ENCODE measurements at places on chromosomes 11 and 22.

DNA sequence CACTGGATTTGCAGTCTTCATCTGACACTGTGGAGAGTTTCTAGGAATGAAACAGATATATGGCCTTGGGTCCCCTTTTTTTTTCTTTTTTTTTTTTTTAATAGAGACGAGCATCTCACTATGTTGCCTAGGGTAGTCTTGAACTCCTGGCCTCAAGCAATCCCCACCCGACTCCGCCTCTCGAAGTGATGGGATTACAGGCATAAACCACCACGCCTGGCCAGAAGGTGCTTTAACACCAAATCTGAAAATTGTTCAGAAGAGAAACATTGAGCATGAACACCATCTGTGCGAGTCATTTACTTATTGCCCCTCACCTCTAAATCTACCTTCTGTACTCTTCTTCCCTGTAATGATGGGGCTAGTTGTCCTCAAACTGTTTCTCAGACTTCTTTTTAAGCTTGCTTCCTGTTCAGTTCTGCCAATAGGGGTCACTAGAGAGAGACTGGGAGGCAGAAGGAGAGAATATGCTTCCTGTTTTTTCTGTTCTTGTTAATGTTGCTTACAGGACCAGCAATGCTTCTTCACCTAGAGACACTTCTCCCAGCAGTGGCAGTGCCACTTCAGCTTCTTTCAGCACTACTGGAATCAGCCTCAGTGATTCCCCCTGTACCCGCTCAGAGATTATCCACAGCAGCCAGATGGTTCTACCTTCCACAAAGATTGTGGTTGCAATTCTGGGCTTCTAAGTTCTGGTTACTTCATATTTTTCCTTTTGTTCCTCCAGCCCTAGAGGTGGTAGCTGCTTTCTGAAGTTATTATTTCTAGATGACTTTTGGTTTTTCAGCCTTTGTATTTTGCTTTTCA is 20.8 kb upstream of the ZBED5 start:
- DNase-seq: peak; percentile 39

DNA sequence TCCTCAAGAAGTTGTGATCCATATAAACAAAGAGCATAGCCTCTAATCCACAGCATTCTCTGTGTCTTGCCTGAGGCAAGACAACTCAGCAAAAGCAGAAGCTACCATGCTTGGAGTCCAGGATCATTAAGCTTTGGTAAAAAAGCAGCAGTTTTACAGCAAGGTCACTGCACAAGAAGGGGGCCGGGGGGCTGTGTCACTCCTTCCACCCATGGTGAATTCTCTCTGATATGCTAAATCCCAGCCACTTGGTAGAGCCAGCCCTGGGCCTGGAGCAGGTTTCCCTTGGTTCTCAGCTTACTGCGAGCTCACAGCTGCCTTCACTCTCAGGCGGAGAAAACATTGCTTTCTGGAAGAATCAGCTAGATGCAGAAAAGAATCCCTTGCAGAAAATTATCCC is 144.7 kb downstream of the TENM4 start:
- no peak for DNase-seq

- DNase-seq: no peak
Observed at GRCh38 chr22:37214731-37215030, 2.4 kb upstream of the SSTR3 start.

- DNase-seq: no peak
Observed at GRCh38 chr11:65915101-65915820, 3.6 kb downstream of the C11orf68 start.

GRCh38 chr11:12757416-12757815 is 83.2 kb downstream of the TEAD1 start:
- no peak for DNase-seq

DNA sequence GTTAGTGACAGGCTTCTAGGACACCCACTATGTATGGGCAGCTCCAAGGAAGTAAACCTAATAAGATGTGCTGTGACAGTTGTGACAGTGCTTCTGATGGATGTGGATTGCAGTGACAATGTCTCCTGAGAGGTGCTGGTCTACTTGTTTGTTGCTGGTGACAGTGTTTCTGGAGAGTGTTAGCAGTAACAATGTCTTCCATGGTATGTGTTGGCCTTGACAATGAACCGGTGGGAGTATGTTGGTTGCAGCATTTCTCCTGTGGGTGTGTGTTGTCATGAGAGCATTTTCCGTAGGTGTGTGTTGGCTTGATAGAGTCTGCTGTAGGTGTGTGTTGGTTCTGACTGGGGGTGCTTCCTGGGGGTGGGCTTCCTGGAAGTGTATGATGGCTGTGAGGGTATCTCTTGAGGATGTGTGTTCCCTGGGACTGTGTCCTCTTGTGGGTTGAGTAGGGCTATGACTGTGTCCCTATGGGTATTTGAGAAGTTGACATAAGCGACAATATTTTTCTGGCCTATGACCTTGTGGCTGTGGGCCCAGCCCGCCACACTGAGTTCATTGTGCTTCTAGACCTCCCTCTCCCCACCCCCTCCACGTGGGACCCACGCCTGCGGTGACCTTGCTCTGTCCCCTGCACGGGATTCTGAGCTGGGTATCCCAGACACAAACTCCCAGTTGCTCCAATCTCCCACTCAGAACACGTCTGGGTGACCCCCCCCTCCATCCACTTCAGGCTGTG is 1.2 kb downstream of the DCHS1 start:
- no peak for DNase-seq

DNA sequence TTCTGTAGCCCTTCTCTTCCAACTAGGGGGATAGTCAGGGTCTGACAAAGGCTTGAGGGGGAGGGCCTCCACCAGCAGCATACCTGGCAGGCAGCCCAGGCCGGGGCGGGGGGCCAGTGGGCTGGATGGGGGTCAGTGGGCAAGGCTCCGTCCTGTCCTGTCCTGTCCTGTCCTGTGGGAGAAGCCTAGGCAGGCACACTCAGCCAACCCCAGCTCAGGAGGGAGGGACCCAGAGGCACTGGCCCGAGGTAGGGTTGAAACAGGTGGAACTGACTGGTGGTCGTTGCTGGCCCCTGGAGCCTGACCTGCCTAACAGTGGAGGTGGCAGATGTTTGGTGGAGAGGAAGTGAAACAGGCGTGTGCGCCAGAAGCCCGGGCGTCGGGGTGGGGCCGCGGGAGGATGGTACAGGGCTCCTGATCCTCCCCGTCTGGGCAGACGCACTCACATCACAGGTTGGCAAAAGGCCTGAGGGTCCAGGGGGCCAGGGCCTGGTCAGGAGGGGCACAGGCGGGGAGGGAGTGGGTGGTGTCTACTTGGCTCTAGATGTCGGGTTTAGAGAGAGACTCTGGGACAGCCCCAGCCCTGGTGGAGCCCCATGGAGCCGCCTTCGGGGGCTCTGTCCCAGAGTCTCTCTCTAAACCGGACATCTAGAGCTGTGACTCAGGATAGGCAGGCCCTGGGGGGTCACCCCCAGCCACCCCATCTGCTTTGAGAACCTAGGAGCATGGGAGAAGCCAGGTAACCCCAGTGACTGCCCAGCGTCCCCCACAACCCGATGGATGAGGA is 32.5 kb upstream of the GRAMD4 start:
- peak; percentile 26 for DNase-seq

- DNase-seq: no peak
Observed at GRCh38 chr11:111469200-111469599, 43.0 kb downstream of the BTG4 start.

DNA sequence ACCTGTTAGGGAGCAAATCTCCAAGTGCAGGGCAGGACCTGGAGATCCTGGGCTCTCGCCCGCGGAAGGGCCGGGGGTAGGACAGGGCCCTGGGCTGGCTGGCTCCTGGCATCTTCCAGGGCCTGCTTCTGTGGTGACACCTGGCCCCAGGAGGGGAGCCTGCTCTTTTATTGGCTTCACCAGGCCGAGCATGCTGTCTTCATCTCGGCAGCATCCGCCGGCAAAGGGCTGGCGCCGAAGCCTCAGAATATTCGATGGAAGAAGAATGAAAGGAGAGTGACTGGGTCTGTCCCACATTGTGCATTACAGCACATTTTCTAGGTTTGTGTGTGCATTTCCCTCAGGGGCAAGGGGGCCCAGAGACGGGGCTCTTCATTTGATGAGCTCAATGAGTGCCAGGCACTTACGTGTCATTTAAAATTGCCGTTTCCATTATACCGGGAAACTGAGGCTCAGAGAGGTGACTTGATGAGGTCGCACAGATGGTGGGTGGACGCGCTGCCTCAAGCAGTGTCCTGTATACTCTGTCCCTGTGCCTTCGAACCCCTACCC is 70.0 kb downstream of the RBX1 start:
- peak; percentile 3 for DNase-seq

- DNase-seq: no peak
Observed at GRCh38 chr11:93410441-93410840, 79.9 kb downstream of the DEUP1 start.

DNA sequence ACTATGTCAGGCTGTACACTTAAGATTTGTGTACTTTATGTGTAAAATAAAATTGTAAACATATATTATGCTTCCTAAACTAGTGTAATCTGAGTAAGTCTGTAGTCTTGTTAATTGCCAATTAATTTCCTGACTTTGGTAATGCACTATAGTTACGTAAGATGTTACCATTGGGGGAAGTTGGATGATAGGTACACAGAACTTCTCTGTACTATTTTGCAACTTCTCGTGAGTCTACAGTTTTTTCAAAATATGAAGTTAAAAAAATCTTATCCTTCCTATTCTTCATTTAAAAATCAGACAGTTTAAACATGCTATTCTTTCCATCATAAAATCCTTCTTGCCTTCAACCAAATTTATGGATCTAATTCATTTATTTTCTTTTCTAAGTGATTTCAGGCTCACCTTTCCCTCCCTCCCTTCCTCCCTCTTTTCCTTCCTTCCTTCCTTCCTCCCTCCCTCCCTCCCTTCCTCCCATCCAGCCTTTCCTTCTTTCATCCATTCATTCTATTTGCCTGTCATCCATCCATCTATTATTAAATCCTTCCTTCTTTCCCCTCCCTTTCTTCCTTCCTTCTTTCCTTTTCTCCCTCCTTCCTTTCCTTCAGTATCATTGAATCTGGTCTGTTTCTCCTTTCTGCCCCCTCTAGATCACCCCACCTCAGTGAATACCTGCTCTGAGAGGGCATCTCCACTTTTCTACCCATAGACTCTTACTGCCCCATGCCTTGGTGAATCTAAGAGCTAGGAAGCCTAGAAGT is 22.1 kb upstream of the ASCC2 start:
- no peak for DNase-seq

DNA sequence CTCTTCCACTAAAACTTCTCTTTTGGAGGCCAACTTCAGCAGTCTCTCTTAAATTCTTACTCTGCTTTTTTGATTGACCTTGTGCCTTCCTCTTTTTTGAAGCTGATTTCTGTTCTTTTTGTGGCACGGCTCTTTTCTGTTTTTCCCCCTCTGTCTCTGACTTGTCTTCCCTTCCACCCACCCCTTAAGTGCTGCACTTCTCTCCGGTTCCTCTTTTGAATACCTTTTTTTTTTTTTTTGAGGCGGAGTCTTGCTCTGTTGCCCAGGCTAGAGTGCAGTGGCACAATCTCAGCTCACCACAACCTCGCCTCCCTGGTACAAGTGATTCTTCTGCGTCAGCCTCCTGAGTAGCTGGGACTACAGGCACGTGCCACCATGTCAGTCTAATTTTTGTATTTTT is 211.9 kb downstream of the BLID start:
- no peak for DNase-seq
